T follicular helper cell (primary cell): ENCODE measurements at places on chromosomes 3 and 15.

DNA sequence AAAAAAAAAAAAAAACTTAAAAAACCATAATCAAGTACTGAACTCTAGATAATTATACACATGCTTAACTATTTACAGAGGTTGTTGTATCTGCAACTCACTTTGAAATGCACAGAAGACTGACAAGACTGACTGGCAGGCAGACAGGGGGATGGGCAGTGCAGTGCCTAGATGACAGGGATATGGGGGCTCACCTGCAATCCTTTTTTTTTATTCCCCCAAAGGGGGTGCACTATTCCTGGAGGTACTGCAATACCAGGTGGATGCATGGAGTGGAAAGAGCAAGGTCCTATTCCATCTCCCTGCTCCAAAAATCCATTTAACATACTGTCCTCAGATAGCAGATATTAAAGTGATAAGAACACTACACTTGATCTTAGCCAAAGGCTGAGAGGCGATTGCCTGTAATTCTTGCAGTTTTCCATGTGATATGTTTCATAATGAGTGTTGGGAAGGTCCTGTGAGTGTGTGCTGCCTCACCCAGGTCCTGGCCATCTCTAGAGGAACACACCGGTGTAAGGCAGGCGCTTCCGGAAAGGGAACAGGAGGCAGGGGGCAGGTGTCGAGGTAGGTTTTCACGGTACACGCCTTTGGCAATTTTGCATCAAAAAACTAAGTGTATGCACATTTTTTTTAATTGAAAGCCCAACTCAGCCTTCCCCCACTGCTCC is 22.7 kb downstream of the SEC61A1 start:
- DNase-seq, result no peak

DNA sequence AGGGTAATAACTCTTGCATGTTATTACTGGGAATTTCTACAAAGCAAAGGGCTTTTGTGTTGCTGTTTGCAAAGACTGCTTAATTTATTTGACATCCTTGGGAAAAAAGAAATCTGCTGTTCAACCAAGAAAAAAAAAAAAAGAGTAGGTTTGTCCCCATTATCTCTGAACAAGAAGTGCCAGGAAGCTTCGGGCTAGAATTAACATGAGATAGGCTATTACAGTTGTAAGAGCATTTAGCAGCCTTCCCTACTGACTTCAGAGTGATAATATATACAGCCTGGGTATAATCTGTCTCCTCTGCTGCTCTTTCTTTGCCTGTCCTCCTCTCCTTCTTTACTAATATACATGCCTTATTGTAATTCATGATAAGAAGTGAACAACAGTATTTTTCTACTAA is 23.3 kb upstream of the CHMP2B start:
- DNase-seq, result no peak

DNA sequence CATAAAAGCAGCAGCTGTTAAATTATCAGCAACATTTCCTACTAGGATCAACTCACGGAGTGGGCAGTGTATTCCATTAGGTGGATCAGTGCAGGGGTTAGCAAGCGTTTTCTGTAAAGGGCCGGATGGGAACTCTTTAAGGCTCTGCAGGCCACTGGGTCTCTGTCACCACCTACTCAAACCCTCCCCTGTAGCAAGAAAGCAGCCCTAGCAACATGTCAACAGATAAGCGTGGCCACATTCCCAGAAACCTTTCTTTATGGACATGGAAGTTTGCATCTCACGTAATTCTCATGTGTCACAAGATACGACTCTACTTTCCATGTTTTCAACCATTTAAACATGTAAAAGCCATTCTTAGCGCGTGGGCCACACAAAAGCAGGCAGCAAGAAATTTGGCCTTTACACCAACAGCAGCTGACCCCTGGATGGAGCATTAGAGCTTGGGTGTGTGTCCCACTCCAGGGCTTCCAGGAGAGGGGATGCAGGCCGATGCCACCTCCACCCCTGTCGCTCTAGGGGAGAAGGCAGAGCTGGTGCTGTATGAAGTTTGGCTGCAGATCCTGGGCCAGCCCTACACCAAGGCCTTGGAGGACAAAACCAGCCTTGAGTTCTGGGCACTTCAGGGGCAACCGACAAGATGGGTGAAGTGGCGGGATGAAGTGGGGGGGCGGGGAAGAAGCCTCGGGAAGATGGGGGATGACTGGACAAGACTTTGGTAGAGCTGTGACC is 48.2 kb upstream of the CSPG4 start:
- no peak for DNase-seq

DNA sequence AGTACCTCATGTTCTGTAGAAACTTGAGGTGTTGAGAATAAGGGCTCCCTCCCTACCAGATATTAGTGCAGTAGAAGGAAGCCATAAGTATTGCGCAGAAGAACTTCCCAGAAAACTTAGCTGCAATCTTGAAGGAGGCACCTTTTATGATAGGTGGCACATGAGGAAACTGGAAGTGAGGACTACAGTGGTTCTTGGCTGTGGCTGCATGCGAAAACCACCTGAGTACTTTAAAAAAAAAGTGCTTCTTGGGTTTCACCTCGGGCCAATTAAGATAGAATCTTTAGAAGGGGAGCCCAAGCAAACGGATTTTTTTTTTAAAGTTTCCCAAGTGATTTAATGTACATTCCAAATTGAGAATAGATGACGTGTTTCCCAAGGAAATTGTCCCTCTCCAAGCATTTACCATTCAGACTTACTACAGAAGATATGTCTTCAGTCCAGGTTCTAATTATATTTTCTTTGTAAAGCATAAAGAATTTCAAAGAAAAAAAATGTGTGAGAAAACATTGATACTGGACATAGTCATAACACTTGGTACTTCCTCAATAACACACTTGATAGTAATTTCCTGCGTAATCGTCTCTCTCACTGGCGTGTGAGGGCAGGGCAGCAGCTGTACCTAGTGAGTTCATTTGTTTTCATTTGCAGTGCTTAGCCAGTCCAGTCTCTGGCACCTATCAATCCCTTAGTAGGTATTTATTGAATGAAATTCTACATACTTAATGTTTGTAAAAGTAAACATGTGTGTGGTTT is 12.3 kb upstream of the NR1I2 start:
- DNase-seq, result no peak

DNA sequence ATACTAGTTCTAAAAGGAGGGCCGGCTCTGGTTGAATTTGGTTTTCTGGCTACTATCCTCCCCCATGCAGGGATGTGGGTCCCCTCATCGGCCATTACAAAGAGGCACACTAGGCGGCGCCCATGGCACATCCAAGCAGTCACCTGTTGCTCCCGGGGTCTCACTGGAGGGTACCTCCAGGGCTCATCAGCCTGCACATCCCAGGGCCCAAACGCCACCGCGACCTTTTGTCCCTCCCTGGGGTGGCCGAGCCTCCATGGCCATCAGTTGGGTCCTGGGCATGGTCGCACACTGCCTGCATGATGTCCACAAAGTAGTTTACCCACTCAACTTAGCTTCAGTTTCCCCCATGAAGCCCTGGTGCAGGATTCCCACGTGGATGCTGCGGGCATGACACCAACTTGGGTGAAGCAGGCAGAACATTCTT is 28.3 kb downstream of the IDH3A start:
- DNase-seq, result no peak

GRCh38 chr3:188421836-188422540 is 268.0 kb downstream of the LPP start:
- no peak for DNase-seq

- no peak for DNase-seq
Measured at GRCh38 chr3:133986311-133986710, 43.4 kb downstream of the SLCO2A1 start.

- DNase-seq, result no peak
Measured at GRCh38 chr15:66461917-66462316, 35.6 kb downstream of the SNAPC5 start.

- no peak for DNase-seq
Measured at GRCh38 chr3:48119505-48120193, 68.6 kb downstream of the CDC25A start.
